ENCODE measurements at places on chromosomes 3 and 15. TPM values are rescaled to one million over a fixed set of nuclear protein-coding genes. Genes with fewer than 3 reads are reported as not detected.

Gene SLC28A1
- not detected for polyA plus RNA-seq

Gene IMPG2
- polyA plus RNA-seq, result not detected

Gene PODXL2
- 6.3 TPM for polyA plus RNA-seq

Gene IL16
- polyA plus RNA-seq, result 5.8 TPM

Gene PDIA3
- 168 TPM for polyA plus RNA-seq

Gene CCRL2
- polyA plus RNA-seq, result 0.76 TPM

Gene GALNT15
- polyA plus RNA-seq, result 4.6 TPM

Gene GNAT1
- polyA plus RNA-seq, result not detected

Gene TEX55
- not detected for polyA plus RNA-seq

Gene NISCH
- polyA plus RNA-seq, result 19.9 TPM

Gene SLC38A3
- 0.15 TPM for polyA plus RNA-seq

Gene CHRFAM7A
- polyA plus RNA-seq, result 0.25 TPM

Gene CPLX3
- not detected for polyA plus RNA-seq

Gene SMCO1
- not detected for polyA plus RNA-seq

Gene CYP1A1
- polyA plus RNA-seq, result not detected

Gene SLC7A14
- 0.10 TPM for polyA plus RNA-seq

Gene LMAN1L
- polyA plus RNA-seq, result not detected

Gene OIP5
- polyA plus RNA-seq, result 3.4 TPM

Gene THOC7
- 115 TPM for polyA plus RNA-seq

Gene TRAIP
- 2.0 TPM for polyA plus RNA-seq

Gene ITIH3
- 14.4 TPM for polyA plus RNA-seq

Gene CPNE4
- 0.30 TPM for polyA plus RNA-seq
